ENCODE measurements at places on chromosomes 3 and 15.

DNA sequence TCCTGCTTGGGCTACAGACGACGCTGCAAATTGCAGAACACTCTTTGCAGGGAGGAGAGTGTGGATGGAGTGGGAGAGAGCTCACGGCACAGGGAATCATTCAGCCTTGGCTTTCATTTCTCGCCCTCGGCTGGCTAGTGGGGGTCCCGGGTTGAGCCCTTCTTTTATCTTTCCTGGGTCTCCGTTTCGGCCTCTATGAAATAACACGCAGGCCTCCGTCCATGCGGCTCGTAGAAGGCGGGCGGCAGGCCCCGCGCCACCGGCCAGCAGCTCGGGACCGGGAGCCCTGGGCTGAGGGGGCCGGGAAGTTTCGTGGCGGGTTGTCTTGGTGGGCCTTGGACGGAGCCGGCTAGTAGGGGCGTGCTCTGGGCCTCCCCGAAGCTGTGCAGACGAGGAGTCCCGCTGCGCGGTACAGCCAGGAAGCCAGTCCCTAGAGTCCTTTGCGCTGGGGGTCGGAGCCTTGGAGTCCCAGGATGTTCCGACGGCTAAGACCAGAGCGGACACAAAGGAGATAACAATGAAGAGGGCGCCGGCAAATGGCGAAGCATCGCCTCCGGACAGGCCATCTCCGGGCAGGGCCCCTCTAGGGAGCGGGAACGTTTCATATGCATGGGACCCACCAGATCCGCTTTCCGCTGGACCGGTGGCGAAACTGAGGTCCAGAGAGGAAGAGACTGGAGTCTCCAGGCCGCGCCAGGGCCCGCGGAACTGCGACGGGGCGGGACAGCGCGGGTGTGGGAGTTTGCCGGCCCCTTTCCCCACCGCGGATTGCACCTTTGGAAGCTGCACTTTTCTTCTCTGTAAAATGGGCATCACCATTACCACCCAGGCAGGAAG, 4.3 kb downstream of the RNU6-1 start:
- DNase-seq: peak; percentile 21

GRCh38 chr3:37116998-37117397, 57.4 kb downstream of the LRRFIP2 start:
- DNase-seq: no peak

DNA sequence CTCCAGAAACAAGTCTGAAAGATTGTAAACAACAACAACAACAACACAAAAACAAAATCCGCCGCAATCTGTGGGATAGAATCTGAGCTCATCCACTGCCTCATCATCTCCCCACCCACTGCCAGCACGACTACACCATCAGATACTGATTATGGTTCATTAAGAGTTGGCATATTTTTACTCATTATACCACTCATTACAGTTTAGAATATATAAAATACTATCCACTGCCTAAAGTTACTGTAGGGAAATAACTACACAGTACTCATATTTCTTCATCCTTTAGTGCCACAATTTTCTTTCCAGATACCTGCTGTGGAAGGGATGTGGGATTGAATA, 152.5 kb upstream of the PEX5L start:
- no peak for DNase-seq

DNA sequence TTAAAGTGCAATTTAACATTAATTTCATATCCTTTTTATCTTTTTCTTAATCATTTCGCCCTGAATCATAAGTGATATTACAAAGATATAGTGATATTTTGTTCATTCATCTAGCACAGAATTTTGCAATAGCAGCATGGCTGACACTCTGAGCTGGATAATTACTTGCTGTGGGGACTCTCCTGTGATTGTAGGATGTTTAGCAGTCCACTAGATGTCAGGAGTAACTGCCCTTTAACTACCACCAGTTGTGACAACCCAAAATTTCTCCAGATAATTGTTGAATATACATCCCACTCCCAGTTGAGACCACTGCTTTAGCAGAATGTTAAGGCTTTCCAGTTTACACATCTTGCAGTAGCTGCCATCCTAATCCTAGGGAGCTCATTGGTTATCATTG, 196.8 kb upstream of the MBNL1 start:
- no peak for DNase-seq

- no peak for DNase-seq
Measured at GRCh38 chr3:16468336-16469098, 45.0 kb downstream of the RFTN1 start.

GRCh38 chr3:175434561-175434960, 575.4 kb downstream of the NAALADL2 start:
- DNase-seq: no peak

GRCh38 chr15:76898102-76898501, 7.0 kb downstream of the SCAPER start:
- DNase-seq: no peak

GRCh38 chr15:65646486-65646885, 24.7 kb downstream of the SLC24A1 start:
- DNase-seq: no peak

GRCh38 chr3:142912402-142913172, 23.7 kb upstream of the PCOLCE2 start:
- no peak for DNase-seq

DNA sequence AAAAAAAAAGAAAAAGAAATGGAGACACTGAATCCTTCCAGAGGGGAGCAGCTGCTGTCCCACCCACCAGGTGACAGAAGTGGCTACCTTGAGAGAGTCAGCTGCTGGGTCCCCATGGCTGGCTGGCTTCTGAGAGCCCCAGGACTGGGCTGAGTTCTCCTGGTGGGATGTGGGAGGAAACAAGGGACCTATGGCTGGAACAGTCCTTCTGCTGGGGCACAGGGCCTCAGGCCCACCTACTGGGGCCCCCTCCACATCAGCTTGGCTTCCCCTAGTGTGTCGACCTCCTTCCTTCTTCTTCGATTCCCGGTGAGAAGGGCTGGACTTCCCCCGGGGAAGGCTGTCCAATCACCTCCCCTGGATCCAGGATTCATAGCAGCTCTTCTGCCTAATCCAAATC, 32.3 kb downstream of the PRR20G start:
- no peak for DNase-seq

GRCh38 chr3:142279965-142280590, 54.7 kb upstream of the GK5 start:
- DNase-seq: peak; percentile 45

GRCh38 chr3:33071946-33072345, 25.0 kb downstream of the GLB1 start:
- DNase-seq: no peak

- DNase-seq: no peak
Measured at GRCh38 chr3:26997226-26997625, 372.0 kb downstream of the NEK10 start.

DNA sequence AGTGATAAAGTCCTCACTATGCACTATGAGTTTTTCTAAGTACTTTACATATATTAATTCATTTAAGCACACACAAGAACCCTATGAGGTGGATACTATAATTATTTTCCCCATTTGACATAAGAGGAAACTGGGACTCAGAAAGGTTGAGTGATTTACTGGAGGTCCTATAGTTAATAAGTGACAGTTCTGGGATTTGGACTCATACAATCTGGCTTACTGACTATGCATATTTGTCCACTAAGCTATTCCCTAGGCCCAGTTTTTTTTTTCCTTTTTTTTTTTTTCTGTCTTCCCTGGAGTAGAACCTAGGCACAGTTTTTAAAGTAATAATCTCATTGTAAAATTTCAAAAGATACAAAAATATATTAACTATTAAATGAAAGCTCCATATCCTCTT, 6.3 kb upstream of the RTP2 start:
- DNase-seq: no peak

DNA sequence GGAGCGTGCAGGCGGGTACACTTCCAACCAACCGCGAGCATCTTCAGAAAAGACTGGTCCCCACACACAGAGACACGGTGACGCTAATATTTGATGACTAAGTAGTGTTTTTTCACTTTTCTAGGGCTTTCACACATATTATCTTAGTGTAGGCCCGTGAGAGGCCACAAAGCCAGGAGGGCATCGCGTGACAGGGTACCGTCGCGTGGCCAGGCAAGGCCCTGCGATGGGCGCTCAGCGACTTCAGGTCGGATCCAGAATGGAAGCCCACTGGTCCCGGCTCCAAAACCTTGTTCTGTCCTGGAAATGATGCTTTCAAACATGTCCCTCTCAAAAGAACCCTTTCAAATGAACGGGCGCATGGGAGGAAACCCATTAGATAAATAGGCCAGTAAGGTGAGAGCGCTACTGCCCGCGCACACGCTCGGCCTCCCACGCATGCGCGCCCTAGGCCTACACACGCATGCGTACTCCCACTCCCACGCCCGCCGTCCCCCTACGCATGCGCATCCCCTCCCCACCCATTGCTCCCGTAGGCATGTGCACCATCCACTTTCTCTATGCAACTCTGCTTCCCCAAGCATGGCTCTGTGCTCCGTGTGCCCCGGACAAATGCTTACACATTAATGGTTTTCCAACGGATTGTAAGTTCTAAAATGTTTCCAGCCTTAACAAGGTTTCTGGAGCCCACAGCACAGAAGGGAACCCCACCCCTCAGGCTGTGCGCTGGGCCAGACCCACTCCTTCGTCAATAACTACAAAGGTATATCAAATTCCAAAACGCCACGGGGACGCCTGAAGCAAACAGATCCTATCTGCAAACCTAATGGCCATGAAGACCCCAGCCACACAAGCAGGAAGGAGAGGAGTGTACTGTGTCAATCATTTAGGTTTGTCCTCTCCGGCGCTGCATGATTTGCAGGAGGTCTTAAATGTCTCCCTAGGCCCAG, 72.1 kb downstream of the OCA2 start:
- no peak for DNase-seq

GRCh38 chr15:56250626-56251025, 6.9 kb upstream of the RFX7 start:
- DNase-seq: no peak

DNA sequence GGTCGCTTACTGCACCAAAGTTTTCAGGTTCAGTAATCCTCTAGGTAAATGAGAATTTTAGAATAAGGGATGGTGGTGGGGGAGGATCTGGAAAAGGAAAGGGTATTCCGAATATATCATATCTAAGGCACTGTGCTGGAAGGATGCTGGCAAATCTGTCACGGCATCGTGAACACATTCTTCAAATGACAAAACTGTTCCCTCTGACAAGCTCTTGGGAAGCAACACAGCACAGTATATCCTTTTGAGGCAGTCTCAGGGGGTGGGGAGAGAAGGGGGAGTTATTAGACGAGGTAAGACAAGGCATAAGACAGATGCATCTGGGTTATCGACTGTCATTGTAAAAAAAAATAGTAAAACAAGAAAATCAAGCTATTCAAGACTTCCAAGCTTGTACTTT, 289.6 kb upstream of the LRRN1 start:
- no peak for DNase-seq

- peak; percentile 60 for DNase-seq
Measured at GRCh38 chr3:38454884-38455638, 1.4 kb downstream of the ACVR2B start.

- no peak for DNase-seq
Measured at GRCh38 chr3:50423543-50423942, 64.2 kb upstream of the TMEM115 start.

DNA sequence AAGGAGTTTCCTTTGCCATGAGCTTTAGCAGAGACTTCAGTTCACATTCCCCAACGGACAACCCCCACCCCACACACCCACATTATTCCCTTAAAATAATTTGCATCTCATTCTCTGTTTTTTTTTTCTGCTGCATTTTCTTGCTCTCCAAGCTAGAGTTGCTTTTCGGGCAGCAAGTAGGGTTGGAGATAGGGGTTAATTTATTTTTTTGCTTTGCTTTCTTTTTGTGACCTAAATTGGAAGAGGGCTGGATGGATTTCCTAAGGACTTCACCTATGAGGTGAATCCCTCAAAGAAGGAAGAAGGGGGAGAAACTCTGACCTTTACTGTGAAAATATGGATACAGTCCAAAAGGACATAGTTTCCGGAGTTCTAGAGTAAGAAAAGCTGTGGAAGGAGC, 6.6 kb downstream of the SOX2 start:
- DNase-seq: no peak

DNA sequence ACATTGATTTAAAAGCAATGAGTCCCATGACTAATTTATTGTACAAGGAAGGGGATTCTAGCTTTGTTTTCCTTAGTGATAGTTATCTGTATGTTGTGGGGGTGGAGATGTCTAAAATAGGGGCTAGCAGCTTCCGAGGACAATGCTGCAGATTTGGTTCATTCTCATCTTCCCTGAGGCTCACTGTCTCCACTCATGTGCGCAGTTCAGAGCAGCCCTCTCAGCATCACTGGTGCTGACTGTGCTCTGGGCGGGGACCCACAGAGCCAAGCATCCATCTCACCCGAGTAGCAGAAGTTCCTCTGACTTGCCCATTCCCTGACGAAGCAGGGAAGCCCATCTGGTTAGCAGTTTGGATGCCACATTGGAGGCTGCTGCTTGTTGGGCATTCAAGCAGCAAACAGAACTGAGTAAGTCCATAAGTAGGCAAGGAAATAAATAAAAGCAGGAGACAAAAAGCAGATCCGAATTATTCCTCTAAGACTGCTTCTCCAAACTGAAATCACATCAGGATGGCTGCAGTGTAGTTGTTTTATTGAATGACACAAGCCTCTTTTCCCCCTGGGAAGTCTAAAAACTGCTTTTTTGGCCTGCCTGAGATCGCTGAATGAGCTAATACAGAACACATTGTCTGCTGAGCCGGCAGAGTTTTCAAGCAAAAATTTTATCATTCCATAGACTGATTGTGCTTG, 27.5 kb downstream of the RARB start:
- no peak for DNase-seq

GRCh38 chr3:106837616-106838015, 539.6 kb upstream of the CCDC54 start:
- no peak for DNase-seq

GRCh38 chr15:86229936-86230335, 150.3 kb downstream of the AGBL1 start:
- DNase-seq: no peak

DNA sequence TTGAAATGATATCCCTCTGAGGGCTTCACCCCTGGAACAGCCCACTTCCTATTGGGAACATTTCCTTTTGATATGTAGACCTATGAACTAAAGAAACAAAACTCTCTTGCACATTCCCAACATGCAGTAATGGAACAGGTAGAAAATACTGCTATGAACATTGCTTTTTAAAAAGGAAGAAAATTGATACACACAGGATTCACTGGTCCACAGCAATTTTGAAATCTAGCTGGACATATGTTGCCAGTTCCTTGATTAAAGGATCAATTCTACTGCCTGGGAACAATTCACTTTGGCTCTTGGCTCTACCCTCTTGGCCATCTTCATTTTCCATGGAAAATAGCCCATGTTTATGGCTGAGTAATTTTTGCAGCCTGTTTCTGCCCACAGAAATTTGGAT, 74.9 kb upstream of the ZNF280D start:
- DNase-seq: no peak

DNA sequence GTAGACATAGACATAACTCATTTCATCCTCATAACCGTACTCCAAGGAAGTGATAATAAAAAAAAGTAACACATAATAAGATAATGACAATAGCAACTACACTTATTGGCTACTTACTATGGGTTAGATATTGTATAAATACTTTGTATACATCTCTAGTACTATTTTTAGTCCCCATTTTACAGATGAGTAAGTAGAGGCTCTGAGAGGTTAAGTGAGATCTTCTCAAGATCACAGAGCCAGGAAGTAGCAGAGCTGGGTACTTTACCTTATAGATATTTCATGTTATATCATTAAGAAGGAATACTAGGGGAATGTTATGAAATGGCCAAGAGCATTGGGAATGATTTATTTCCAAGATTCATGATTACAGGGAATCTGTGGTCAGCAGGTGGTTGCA, 49.4 kb upstream of the ADAMTSL3 start:
- no peak for DNase-seq
